Fibroblast of upper back skin (primary cell): ENCODE measurements at places on chromosomes 12 and 14.

GRCh38 chr14:76389841-76390240, 13.9 kb downstream of the ESRRB start:
- no peak for DNase-seq

- peak; percentile 21 for DNase-seq
These were observed 37.5 kb upstream of the DDX11 start for GRCh38 chr12:31035967-31036665.

GRCh38 chr12:51246254-51246853, 7.7 kb downstream of the DAZAP2 start:
- peak; percentile 51 for DNase-seq

- peak; percentile 86 for DNase-seq
These were observed at the start of gene ANO6 for GRCh38 chr12:45215419-45216229. TSS of gene ANO6 (plus strand) at chr12:45216095. CDS start at chr12:45216322, 227 bp downstream.

DNA sequence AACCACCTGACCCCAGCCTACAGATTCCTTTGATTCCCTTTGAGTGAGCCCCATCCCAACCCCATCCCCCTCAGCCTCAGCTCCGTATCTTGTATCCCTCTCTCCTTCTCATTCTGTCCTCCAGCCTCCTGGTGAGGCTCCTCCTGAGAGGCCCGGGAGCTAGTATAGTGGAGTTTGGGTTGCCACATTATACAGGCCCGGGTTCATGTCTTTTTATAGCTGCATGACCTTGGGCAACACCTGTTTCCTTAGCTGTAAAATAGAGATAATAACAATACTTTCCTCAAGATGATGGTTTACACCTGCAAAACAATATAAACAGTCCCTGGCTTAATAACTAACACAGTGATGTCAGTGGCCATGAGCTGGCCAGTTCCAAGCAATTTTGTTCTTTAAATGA, 89.8 kb downstream of the STAB2 start:
- DNase-seq = no peak

- no peak for DNase-seq
These were observed 4.4 kb upstream of the EIF5 start for GRCh38 chr14:103329401-103330347.

GRCh38 chr14:94612174-94612573, at the start of gene SERPINA3:
TSS of gene SERPINA3 (plus strand) at chr14:94612391. CDS start at chr14:94614442, 2,051 bp downstream.
- no peak for DNase-seq

DNA sequence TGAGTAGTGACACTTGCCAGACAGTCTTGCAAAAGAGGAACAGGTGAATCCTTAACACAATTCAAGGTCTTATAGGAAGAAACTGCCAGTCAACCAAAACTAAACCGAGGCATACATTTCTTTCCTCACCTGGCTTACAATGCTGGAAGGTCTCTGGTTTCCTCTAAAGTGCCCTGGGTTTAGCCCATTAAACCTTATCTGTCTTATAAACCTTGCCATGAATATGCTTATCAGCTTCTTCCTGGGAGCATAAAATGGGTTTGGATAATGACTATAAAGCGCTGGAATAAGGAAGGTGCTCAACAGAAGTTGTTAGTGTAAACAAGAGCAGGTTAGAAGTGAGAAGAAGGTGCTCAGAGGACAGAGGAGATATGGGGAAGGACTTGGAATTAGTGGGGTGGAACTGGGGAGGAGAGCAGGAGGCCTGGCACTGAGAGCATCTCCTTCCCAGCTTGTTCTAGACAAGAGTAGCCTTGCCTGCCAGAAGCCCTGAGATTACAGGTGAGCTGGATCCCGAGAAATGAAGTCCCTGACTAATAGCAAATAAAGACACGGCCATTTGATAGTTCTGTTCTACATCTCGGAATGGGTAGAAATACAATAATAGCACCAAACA, 14.1 kb upstream of the GPRC5A start:
- no peak for DNase-seq

DNA sequence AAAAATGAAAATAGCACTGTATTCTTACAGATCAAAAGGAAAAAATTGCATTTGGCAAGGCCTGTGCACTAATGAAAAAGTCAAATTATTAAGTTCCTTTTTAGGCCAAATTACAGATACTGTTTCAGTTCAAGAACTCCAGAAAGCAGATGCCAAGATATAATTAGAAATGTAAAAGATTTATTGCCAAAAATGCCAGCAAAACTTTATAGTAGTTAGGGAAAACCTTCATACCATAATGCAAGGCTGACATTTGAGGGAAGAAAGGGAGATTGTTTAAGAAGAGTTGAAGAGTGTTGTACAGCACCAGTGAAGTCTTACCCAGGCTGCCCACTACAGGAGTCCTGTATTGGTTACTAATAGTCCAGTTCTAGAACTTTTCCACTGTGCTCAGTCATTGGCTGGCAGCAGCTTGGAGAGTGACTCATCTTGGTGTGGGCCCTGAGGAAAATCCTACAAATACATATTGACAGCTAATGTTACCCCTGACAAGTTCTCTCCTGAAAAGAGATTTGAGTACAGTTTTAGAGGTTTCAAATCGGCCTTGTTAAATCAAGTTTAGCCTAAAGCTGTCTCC, 600.4 kb downstream of the C12orf50 start:
- DNase-seq = peak; percentile 39
